ENCODE measurements at places on chromosomes 13 and 19.

GRCh38 chr13:80224468-80224867 lies 116.5 kb downstream of the SPRY2 start:
- no peak for DNase-seq

- no peak for DNase-seq
Measured at GRCh38 chr19:17749912-17750317, 1.4 kb upstream of the FCHO1 start.

- DNase-seq, result no peak
Measured at GRCh38 chr19:34452723-34453122, 24.5 kb downstream of the UBA2 start.

DNA sequence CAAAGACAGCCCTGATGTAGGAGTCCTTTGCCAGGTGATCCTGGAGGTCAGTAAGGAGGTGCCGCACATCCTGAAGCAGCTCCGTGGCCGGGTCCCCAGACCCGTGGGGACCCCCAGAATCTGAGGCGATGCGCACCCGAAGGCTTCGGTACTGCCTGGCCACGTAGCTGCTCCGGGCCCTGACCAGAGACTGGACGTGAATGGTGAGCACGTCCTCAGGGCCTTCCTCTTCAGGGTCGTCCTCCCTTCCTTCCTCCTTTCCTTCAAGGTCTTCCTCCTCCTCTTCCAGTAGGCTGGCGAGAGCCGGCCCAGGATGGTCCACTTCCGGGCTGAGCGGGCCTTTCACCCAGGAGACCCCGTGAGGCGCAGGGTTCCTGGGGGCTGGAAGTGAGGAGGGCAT lies 7.5 kb downstream of the RINL start:
- no peak for DNase-seq

DNA sequence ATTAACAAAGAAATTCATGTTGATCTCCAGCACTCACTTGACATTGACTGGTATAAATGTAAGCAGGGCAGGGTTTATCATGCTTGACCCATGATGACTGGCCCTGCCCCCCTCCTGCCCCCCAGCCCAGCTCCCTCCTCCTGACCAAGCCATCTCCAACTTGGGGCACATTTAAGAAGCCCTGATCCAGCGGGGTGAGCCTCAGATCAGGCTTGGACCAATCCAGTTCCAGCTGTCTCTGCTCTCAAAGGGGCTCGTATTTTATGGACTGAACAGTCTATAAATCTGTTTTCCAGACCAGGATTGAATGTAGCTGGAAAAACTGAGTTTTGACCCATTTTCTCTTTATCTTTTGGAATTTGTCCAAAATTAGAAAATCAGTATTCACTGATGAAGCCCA lies 100.0 kb downstream of the COL4A1 start:
- no peak for DNase-seq

GRCh38 chr13:36837354-36838092 lies 18.5 kb downstream of the RFXAP start:
- DNase-seq, result no peak

- DNase-seq, result no peak
Measured at GRCh38 chr13:51397262-51397941, 55.4 kb downstream of the INTS6 start.

GRCh38 chr19:38068826-38069225 lies 155.2 kb downstream of the DPF1 start:
- DNase-seq, result no peak

GRCh38 chr19:46494146-46494940 lies 1.3 kb downstream of the PNMA8B start:
- no peak for DNase-seq

- DNase-seq, result no peak
Measured at GRCh38 chr13:100751826-100752225, 77.2 kb upstream of the TMTC4 start.

DNA sequence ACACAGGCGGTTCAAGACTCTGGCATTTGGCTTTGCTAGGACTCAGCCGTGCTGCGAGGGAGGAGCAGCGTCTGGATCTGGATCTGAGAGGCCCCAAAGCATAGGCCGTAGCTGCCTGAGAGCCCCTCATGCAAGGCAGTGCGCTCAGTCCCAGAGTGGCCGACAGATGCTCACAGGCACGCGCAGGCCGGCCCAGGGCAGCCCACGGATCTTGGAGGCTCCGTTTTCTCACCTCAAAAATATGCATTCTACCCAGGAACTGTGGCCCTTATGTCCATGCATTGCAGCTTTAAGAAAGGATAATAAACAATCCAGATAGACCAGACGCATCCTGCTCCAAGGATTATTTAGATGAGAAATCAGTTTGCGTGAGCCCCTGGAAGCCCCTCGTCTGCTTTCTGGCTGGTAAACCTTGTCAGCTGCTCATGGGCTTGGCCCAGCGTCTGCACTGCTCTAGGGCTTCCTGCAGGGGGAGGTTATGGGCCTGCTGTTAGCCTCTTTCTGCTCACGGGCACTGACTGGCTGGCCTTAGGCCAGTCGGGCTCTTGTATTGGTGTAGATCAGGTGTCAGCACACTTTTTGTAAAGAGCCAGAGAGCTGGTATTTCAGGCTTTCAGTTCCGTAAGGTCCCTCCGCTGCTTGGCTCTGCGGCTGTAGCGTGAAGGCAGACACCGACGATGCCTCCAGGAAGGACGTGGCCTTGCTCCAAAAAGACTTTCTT lies 24.2 kb downstream of the TEX29 start:
- no peak for DNase-seq

DNA sequence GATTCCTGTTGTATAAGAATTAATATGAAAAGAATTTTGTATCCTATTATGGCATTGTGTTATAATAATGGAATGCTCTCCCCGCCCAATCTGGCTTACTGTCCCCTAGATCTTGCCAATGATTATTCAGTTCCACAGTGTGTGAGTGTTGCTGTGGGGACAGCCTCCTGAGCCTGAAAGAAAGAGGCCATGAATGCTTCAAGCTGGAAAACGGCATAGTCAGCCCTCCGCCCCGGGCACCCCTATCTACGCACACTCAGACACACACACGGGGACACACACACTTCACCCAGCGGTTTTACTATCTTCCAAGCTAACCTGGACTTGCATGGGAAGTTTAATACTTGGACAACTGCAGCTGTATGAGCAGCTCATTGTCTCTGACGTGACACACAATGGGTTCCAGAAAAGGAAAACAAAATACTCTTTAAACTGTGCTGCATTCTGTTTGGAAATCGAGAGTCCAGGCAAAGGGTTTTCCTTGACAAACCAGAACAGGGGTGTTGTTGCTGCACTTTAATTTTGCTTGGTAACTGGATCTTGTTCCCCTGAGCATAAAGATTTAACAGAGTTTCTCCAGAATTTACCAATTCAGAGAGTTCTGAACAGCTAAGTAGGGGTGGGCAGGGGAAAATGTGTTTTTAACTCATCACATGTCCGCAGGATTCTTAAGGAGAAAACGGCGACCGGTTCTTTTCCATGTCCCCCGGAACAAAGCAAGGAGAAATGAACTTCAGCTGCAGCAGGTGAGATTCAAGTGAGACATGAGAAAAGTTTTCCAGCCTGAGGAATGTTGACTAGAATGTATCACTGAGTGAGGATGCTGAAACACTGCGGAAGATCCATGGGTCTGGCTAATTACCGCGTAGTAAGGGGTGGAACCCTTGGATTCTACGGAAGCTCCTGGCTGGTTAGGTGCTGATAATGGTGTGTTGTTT lies 472.9 kb downstream of the FOXO1 start:
- no peak for DNase-seq

DNA sequence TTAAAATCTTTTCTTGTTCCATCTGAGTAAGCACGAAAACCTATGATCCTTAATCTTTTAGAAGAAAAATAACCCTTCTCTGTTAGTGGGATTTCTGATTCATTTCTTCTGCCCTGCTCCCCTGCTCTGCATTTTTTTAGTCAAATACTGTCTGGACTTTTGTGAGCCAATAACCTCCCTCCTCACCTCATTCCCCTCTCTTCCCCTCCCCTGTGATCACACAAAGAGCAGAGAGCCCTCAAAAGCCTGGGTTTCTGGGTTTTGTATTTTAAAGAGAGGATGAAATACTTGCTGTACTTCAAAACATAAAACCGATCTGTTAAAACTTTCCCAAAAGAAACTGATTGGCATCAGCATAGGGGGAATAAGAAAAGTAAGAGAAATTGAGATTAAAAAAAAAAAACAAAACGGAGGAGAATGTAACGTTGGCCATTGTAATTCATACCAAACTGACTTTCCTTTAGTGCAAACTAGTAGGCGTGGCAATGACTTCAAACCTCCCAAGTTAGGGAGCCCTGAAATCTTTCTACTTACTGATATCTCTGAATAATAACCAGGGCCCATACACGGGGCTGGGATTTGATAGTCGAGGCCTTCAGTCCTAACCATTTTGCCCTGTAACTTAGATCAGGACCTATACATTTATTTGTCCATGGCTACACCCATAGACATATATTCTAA lies 232.9 kb downstream of the TM9SF2 start:
- DNase-seq, result no peak

GRCh38 chr13:44575741-44576350 lies at the start of gene TSC22D1:
Gene TSC22D1 (minus strand): TSS chr13:44576330. CDS start chr13:44576074, 256 bp downstream.
- peak; percentile 42 for DNase-seq

- DNase-seq, result no peak
Measured at GRCh38 chr19:55146078-55146704, 2.8 kb downstream of the TNNT1 start.

- DNase-seq, result no peak
Measured at GRCh38 chr19:54465426-54466109, 2.0 kb upstream of the LENG9 start.

DNA sequence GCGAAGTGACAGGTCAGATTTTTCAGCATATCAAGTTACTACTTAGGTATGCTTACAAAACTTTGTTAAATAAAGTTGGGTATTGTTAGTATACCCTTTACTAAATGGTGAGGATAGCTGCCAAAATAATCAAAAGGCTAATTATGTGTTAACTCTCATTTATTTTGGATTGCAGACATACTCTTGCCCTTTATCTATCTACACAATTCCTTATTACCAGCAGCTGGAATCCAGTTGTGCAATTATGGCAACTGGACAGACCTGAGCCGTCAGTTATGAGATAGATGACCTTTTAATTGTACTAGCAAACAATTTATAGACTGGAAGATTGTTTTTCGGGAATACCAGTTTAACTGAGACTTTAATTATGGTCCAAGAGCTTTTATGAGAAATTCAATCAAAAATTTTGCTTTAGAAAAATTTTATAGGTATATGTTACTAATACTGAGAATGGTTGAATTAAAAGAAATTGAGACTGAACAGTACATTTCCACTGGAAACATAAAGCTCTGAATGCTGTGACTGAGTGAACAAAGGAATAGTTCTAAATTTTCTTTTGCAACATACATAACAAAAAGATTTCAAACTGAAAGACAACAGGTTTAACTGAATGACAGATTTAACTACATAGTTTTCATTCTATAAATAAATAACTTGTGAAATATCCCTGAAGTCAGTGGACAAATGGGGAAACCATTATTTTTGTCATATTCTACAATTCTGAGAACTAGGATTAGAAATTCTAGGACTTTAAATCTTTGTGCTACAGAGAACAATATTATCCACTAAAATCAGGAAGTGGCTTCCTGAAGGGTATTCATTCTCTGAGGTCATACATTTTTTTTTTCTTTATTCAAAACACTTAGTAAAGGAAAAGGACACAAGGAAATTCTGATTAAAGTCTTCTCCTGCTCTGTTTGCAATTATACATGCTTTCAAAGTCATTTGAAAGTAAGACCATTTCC lies 97.4 kb downstream of the ZC3H13 start:
- DNase-seq, result no peak

- DNase-seq, result no peak
Measured at GRCh38 chr13:30108216-30108912, 199.0 kb downstream of the KATNAL1 start.

- peak; percentile 88 for DNase-seq
Measured at GRCh38 chr19:19320361-19321140, at the start of the genes MAU2 and SUGP1. Gene MAU2 (plus strand): TSS chr19:19320829. CDS start chr19:19320860, 31 bp downstream. Gene SUGP1 (minus strand): TSS chr19:19320509. CDS start chr19:19320496, 13 bp downstream.

DNA sequence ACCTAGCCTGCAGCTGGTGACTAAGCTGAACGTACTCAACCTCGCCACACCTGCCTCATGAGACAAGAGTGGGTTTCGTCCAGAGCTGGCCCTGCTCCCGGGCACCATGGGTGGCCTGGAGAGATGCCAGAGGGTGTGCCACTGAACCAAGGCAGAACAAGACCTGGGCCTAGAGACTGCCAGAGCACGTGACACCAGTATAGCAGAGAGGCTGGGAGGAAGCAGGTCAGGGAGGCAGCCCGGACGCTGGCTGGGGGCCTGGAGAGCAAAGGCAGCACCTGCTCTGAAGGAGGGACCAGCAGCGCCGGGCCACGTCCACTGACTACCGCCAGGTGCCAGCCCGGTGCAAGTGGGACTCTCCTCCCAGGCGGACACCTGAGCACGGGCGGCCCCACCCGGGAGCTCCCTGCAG lies 7.3 kb upstream of the C13orf46 start:
- no peak for DNase-seq

- no peak for DNase-seq
Measured at GRCh38 chr13:51811046-51811445, 7.1 kb upstream of the DHRS12 start.

GRCh38 chr13:44211286-44211685 lies 162.3 kb upstream of the SERP2 start:
- no peak for DNase-seq

GRCh38 chr13:23643338-23644125 lies 73.3 kb downstream of the TNFRSF19 start:
- no peak for DNase-seq

DNA sequence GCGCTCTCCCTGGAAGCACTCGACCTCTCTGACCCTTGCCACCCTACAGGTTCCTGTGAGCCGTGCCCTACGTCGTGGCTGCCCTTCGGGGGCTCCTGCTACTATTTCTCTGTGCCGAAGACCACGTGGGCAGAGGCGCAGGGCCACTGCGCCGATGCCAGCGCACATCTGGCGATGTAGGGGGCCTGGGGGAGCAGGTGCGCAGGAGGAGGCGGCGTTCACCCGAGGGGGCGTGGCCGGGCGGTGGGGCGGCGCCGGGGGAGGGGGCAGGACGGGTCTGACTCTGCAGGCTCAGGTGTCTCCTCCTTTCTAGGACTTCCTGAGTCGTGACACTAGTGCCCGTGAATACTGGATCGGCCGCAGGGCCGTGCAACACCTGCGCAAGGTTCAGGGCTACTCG lies 26.4 kb downstream of the CLEC4M start:
- DNase-seq, result no peak

GRCh38 chr19:49836176-49837008 lies 14.6 kb upstream of the PTOV1 start:
- no peak for DNase-seq

- no peak for DNase-seq
Measured at GRCh38 chr13:85501616-85502015, 297.6 kb downstream of the SLITRK6 start.

GRCh38 chr19:7159105-7159933 lies 89.8 kb downstream of the ZNF557 start:
- no peak for DNase-seq

DNA sequence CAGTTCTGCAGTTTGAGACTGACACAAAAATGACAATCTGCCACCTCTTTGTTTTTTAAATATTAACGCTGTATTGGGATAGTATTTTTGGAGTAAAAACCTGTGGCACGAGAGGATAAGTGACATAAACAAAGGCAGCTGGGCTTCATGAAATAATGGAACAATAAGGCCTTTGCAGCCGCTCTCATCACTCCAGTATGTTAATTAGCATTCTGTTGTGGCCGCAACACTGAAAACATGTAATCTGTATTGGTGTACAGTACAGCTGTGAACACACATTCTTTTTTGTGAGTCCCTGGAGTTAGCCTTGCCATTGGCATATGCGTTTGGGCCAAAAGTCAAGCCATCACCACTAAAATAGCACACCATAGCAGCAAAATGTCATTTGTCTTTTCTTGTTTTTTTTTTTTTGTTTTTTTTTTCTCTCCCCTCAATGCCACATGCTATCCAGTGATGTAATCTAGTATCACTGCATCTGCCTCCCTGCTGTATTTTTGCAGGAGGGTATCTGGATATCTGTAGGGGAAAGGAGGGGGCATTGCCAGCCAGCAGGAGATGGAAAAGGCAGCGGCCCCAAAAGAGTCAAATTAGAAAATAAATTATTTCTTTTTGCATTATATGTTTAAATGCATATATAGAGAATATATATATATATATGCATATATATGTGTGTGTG lies 885 bp upstream of the ZNF536 start:
- no peak for DNase-seq

Measured in activated CD4-positive, CD25-positive, alpha-beta regulatory T cell treated with anti-CD3 and anti-CD28 coated beads, Interleukin-2, amount 50 U/mL, for 72 hours (primary cell).